ENCODE measurements at places on chromosomes 16 and 17.
A peak's percentile ranks its signal among the peaks of the same experiment; 100 is the strongest.

- no peak for DNase-seq
Observed at GRCh38 chr17:80876950-80877728, 114.5 kb upstream of the CHMP6 start.

DNA sequence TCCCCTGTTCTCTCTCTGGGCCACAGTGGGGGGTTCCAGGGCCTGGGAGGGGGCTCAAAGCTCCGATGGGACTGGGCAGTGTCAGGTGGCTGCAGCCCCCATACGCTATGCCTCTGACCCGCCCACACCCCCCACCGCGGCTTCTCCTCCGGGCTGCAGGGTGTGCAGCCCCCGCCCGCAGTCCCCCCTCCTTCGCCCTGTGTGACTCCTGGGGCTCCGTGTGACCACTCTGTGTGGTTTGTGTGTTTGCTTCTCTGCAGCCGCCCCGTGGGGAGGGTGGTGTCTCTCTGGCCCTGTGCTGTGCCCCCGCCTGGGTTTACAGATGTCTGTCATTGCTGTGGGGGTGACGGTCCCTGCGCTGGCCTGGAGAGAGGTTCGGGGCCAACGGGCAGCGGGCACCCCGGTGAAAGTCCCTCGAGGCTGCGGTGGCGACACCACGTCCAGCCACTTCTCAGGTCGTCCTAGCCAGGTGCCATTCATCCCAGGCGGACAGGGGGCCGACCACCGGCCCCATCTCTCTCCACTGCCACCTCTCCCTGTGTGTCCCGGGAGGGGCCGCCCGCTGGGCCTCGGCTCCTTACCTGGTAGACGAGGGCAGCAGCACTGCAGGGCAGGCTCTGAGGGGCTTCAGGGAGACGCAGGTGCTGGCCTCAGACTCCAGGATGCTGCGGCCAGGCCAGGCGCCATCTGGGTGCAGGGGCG lies 5.5 kb downstream of the SSTR5 start:
- no peak for DNase-seq

DNA sequence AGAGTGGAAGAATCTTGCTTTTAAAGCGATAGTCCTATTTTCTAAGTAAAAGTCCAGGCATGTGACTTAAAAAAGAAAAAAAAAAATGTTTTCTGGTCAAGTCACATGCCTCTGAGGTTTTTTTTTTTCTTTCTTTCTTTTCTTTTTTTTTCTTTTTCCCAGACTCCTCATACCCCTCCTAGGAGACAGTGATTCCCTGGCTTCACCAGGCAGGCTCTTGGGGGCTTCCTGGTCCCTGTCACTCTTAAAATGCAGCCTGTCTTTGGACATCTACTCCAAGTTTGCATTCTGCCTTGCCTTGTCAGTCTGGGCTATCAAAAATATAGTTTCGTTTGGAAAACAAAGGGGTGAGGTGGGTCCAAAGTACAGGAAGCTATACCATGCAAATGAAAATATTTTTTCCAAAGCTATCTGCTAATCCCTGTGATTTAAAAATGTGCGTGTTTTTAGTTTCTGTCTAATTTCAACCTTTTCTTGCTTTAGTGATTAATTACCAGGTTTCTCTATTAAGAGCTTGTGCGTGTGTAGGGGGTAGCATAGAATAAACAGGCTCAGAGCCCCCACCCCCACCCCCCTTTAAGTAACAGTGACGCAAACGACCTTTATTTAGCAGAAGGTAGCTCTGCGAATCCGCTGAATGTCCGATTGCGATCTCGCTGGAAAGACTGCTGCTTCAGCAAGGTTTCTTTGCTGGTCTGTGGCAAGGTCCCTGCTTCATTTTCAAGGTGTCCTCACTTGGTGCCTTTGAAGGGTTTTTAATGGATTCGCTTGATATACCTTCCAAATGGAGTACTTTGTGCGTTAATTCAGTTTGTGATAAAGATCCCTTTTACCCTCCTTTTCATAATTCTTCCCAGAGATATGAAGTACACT lies 510.2 kb downstream of the WWOX start:
- DNase-seq = no peak

GRCh38 chr16:67969254-67970039 lies 1.0 kb upstream of the SLC12A4 start:
- no peak for DNase-seq

DNA sequence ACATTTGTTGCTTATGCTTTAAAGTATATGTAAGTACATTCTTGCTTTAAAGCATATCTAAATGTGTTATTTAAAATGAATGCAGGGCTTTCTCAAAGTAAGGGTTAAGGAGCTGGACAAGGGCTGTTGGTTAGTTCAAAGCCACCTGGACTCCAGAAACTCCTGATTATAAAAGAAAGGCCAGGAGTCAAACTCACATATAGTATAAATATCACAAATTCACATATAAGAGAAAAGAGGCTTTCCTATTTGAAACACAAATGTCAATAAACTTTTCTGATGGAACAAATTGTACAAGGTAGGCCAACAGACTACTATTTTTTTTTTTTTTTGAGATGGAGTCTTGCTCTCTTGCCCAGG lies 84.5 kb upstream of the CORO6 start:
- no peak for DNase-seq

DNA sequence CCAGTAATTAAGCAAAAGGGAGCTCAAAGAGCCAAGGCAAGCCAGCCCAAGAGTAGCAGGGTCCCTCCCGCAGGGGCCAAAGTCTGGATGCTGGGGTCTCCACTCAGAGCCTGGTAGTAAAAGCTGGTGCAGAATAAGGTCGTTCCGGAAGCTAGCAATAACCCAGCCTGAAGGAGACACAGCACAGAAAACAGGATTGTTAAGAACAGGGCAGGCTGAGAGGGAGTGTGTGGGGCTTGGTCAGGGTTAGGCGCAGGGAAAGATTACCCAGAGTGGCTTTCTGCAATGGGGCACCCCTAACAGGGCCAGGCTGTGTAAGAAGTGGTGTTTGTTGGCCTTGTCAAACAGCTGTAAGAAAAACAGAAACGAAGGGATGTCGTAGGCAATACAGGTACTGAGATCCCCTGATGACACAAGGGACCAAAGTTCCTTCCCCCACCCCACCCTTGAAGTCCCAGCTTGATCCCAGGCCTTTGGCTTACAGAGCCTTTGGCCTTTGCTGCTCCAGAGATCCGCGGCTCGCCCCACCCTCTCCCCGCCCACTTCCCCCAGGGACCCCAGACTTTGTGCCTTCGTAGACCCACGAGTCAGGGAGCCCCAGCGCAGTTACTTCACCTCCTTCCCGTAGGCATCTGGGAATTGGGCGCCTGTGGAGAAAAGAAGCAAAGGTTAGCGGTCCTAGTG lies 712 bp downstream of the TMEM256 start:
- peak; percentile 12 for DNase-seq

GRCh38 chr17:51230306-51230705 lies 29.5 kb downstream of the MBTD1 start:
- no peak for DNase-seq

DNA sequence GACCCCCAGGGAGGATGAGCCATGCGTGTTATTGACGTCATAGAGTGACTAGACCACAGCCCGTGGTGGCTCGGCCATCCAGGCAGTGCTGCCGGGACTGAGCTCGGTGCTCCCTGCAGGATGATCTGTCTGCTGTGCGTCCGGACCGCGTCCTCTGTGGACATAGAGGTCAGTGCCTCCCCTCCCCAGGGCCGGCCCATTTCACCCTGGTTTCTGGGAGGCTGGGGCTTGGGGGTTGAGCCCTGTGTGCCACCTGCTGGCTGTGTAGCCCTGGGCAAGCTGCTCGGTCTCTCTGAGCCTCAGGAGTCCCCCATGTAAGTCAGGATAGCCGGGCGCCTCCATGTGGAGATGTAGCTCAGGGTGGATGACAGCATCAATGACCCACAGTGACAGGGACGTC lies 8.3 kb downstream of the TSC2 start:
- DNase-seq = no peak

- DNase-seq = no peak
Observed at GRCh38 chr17:51097708-51098446, 22.8 kb downstream of the SPAG9 start.
